ENCODE measurements at places on chromosomes 3 and 15.
A peak's percentile ranks its signal among the peaks of the same experiment; 100 is the strongest.

DNA sequence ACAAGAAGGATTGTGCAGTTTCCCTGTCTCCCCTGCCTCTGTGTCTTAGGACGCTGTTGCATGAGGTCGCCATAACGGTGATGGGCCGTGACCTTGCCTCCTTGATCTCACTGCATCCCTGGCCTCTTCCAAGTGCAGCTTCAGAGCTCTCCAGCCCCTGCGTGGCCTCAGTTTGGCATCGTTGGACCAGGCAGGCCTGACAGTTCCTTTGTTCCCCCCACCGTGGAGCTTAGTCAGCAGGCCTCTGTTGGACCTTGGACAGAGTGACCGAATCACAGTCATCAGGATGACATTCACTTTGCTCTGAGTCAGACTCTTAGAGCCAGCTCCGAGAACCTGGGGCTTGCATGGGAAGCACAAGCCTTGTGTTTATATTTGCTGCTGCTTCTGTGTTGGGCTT is 139.4 kb downstream of the OPA1 start:
- no peak for DNase-seq

DNA sequence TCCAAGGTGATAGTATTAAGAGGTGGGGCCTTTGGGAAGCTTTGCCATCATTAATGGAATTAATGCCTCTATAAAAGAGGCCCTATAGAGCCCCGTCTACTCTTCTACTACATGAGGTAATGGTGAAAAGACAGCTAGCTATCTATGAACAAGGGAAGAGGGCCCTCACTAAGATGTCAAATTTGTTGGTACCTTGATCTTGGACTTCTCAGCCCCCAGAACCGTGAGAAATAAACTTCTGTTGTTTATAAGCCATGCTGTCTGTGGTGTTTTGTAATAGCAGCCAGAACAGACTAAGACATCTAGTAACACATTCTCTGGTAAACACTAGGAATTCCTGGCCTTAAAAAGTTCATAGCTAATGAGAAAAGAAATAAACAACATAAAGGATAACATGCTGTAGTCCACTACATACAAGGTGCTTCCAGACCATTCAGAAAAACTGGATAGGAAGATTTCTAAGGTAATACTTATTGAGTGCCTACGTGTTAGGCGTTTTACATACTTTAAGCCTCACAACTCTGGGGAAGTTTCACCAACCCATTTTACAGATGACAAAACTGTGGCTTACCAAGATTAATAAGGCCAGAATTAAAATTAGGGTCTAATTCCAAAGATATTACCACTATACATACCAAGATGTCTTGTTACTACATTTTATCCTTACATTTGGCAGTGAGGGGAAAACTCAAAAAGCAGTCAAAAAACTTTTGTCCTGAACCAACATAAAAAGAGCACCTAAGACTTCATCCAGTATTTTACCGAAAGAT is 3.2 kb downstream of the UBE3A start:
- no peak for DNase-seq

GRCh38 chr3:85801955-85802354 is 843.2 kb downstream of the CADM2 start:
- peak; percentile 41 for DNase-seq

GRCh38 chr15:100008258-100008657 is 275.0 kb upstream of the LYSMD4 start:
- no peak for DNase-seq

DNA sequence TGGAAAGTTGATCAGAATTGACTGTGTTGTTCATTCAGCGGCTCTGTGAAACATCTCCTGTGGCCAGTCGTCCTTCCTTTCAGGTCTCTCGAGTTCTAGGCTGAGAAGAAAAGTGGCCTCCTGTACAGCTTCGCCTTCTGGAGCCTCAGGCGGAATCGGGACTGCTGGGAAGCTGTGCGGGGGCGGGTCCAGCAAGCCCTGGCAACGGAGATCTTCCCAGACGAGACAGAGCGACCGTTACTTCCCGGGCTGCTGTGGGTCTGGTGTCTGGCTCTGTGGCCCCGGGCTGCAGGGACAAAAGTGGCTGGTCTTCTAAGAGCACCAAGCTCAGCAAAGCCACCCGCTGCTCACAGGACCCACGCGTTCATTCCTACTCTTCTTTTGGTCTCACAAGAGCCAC is 88.6 kb upstream of the CACNA2D3 start:
- no peak for DNase-seq

DNA sequence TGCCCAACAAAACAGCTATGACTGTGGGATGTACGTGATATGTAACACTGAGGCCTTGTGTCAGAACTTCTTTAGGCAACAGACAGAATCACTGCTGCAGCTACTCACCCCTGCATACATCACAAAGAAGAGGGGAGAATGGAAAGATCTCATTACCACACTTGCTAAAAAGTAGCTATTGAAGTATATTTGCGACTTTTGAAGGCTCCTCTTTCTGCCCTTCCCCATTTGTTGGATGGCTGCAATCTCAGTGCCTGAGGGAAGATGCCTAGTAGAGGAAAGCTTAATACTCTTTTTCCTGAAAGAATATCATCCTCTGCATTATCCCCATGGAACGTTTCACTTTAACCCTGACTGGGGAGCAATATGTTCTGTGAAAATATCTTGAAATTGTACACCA is 21.9 kb downstream of the SENP8 start:
- no peak for DNase-seq

GRCh38 chr3:50068134-50068533 is 20.6 kb upstream of the RBM5 start:
- DNase-seq = no peak

Measured in NCI-H1417 treated with DMSO at 0.1 percent for 48 hours (cell line).